ENCODE measurements at places on chromosomes 1 and 21. TPM values are rescaled to one million over a fixed set of nuclear protein-coding genes. Genes with fewer than 3 reads are reported as not detected.

Gene DENND2D
- total RNA-seq = 5.7 TPM

Gene DPYD
- 54.3 TPM for total RNA-seq

Gene DNAI4
- total RNA-seq = 5.6 TPM

Gene PLA2G2A
- 121 TPM for total RNA-seq

Gene KCNE1
- 2.9 TPM for total RNA-seq

Gene STUM
- 3.9 TPM for total RNA-seq

Gene NRAS
- 16.1 TPM for total RNA-seq

Measured in sigmoid colon (tissue), 7 donors.